ENCODE measurements at places on chromosomes 6 and 20.
A peak's percentile ranks its signal among the peaks of the same experiment; 100 is the strongest.

DNA sequence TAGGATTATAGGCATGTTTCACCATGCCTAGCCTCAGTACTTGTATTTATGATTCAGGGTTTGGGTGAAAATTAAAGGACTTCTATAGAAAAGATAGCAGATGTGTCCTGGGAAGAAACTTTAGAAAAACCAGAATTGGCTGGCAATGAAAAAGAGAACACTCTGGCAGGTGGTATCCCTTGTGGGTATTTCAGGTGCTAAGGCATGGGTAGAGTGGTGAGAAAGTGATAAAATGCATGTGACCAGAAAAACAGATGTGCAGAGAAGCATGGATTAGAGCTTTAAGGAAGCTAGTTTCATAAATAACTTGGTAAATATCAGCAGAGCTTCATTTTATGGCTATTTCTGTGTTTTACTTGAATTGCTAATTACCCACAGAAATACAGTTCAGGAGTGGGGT, 622.2 kb downstream of the DOK5 start:
- no peak for DNase-seq

DNA sequence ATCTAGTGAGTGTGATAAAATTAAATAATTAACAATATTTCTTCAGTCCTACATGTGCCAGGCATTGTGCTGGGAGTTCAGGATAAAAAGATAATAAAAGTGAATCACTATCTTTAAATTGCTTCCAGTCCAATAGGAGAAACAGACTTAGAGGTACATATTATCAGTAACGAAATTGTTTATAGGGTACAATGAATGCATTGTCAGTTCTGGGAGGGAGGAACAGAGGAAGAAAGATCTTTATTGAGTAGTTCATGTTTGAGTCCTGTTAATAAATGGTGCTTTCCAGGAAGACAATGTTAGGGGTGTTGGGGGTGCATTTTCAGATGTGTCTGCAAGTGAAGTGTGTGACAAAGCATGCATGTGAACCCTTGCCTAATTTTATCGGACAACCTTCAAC, 183.1 kb downstream of the OGFRL1 start:
- no peak for DNase-seq

DNA sequence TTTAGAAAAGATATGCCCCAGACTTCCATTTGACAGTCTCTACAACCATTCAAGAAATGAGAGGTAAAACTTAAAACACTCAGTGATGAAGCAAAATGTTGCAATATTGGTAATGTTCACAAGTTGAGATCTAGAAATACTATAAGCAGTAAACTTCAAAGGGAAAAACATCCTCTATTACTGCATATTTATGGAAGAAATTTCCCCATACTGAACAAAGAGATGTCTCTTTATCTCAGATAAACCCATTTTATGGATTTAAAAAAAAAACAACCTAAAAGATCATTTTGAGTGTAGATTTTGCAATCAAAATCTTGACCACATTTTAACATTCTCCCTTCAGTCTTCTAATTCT, 177.8 kb upstream of the TAB2 start:
- DNase-seq, result no peak

DNA sequence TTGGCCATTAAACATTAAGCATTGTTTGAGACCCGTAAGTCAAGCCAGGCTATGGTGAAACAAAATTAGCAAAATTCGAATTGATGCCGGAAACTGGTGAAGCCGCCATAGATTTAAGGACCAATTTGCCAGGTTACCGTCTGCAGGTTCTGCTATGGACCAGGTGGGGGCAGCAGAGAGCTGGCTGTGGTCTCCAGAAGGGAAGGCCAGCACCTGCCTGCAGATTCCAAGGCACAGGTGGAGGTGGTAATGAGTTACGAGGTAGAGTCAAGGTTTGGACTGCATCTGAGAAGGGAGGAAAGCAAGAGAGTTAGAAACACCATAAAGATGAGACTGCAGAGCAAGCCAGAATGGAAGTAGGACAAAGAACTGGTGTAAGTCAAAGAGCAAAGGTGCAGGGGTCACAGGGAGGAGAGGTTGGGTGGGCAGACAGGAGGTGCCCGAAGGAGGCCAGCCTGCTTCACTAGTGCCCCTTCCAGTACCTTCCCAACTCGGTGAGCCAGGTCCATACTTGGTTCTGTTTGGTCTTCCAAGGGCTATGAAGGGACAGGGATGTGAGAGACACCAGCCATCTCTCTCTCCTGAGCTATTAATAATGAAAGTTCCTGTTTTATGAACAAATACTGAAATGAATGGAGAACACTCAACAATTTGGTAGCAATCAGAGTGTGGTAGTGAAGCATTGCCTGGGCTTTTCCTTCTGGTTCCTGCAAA, 131.6 kb upstream of the ESR1 start:
- DNase-seq, result peak; percentile 17

- DNase-seq, result no peak
These were observed 18.3 kb downstream of the CAPN11 start for GRCh38 chr6:44176762-44177509.
